ENCODE measurements at places on chromosomes 2 and 18. TPM values are rescaled to one million over a fixed set of nuclear protein-coding genes. Genes with fewer than 3 reads are reported as not detected.

DNA sequence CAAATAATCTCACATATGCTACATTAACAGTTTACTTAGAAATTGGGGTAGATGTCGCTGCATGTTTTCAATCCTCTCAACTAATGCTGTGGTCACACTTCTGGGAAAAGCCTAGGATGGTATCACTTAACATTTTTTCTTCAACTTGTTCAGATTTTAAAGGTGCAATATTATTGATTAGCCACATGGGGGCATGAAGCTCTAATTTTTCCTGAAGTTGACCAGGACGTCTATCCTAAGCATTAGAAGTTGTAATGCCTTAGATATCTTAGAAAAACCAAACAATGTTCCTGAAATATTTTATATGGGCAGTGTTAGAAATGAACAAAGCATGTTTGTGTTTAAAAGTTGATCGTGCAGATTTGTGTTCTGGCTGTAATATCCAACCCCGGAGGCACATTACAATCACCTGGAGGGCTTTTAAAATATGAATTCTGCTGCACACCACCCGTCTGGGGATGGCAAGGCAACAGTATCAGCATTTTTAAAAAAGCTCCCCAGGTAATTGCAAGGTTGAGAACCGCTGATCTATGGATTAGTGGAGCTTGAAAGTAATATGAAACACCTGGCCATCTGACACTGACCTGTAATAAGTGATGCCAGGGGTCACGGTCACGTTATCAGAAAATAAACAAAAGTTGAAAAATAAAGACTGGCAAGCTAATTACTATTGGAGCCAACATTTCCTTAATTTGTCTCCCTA, 100.5 kb upstream of the LMAN1 start:
- no peak for DNase-seq

DNA sequence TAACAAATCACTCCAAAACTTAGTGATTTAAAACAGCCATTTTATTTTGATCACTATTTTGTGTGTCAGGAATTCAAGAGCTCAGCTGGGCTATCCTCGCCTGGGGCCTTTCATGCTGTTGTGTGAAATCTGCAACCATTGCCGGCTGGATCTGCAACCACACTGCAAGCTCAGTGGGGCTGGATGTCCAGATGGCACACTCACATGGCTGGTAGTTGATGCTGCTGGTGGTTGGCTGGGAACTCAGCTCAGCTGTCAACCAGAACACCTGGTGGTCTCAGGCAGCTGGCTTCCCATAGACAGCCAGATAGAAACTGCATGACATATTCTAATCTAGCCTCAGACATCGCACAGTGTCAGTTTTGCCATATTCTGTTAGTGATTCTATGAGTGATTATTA, 30.6 kb upstream of the AP1S3 start:
- DNase-seq, result no peak

GRCh38 chr2:160458718-160459453, 34.7 kb downstream of the RBMS1 start:
- no peak for DNase-seq

- DNase-seq, result no peak
These were observed 152.4 kb upstream of the KCTD1 start for GRCh38 chr18:26700728-26701127.

DNA sequence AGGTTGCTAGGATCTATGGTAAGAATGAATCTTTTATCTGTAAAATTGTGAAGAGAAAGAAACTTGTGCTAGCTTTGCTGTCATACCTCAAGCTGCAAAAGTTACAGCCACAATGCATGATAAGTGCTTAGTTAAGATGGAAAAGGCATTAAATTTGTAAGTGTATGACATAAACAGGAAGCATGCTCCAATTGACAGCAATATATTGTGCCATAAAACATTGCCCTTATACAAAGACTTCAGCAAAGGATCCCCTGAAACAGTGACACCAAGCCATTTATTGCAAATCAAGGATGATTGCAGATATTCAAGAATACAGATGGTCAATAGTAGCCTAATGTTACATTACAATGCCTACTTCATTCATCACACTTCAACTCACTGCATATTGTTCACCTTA, 283.1 kb downstream of the CPS1 start:
- no peak for DNase-seq

GRCh38 chr2:242038166-242038927, 168.8 kb downstream of the RTP5 start:
- DNase-seq, result no peak

- no peak for DNase-seq
These were observed 238.2 kb downstream of the MREG start for GRCh38 chr2:215775106-215775505.

GRCh38 chr18:57084331-57085271, 62.3 kb upstream of the BOD1L2 start:
- DNase-seq, result no peak

DNA sequence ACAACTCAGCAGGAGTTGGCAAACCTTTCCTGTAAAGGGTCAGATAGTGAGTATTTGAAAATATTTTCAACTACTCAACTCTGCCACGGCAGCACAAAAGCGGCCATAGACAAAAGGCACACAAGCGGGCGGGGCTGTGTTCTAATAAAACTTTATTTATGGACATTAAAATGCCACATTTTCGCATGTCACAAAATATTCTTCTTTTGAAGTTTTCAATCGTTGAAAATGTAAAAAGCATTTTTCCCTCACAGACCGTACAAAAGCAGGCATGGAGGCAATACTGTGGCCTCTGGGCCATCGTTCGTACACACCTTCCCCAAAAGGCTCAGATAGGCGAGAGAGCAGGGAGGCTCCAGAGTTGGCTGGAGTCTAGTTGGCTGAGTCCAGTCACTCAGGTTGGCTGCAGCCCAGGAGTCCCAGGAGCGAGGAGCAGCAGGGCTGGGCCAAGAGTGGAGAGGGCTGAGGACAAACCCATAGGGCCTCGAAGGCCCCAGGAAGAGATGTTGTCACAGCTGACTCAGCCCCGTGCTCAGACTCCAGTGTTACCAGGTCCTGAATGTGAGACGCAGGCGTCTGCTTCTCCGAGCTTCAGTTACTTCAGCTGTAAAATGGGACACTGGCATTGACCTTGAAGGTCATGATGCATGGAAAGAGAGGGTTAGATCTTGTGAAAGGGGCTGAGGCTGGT, 42.5 kb downstream of the SDC1 start:
- DNase-seq, result no peak

- no peak for DNase-seq
These were observed 196.9 kb downstream of the MYCN start for GRCh38 chr2:16137080-16137755.

DNA sequence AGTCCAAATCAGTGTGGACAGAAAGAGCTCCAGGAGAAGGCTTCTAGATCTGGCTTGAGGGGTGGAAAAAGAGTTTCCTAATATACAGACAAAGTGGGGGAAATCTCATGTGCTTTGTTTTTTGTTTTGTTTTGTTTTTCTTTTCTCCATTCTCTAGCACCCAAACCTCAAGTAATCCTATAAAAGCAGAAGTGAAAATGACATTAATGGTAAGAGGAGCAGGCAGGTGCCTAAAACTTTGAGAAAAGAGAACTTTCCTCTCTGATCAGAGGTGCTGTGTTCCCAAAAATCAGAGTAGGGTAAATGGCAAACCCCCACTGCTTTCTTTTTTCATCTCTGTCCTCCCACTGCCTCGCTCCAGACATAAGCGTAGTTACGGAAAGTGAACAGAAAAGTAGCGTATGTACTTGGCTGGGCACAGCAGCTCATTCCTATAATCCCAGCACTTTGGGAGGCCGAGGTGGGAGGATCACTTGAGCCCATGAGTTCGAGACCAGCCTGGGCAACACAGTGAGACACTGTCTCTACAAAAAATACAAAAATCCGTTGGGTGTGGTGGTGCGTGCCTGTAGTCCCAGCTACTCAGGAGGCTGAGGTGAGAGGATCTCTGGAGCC, 77.8 kb downstream of the FAM161A start:
- DNase-seq, result no peak

GRCh38 chr2:210195101-210195852, 24.1 kb upstream of the KANSL1L start:
- DNase-seq, result no peak

DNA sequence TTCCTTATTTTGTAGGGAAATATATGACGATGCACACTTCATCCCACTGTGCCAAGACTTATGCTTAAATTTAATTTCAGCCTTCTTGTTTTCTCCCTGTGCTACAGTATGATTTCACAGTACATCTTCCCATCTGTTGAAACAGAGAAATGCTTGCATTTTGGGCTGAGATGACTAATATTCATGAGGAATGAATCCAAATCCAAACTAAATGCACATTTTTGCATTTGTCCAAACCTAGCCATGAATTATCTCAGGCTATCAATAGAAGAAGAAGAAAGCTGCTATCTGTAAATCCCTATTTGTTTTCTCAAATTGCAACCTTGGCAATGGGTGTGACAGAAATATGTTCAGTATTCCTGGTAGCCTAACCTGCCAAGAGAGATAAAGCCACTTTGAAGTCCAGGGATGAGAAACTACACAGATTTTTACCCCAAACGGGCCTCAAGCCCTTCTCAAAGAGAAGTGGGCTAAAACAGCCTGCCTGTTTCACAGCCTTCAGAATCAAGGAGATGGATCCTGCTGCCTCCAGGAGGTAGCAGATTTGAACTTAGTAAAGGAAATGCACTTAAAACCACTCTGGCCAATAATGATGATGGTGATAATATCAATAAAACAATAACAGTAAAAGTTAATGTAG, 306.9 kb upstream of the NT5C1B start:
- no peak for DNase-seq

DNA sequence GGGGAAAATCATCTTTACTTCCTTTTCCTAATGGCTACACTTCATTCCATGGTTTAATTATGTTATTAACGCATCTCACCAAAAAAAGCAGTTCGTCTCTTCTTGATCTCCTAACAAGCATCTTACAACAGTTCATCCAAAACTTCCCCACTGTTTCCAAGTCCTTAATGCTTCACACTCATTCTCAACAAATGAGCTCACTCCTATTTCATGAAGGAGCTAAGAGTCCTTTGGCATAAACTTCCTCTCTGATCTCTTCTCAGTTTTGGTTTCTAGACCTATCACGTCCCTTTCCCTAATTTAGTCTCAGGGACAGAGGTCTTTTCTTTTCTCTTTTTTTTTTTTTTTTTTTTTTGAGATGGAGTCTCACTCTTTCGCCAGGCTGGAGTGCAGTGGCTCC, 205.9 kb upstream of the SLC39A10 start:
- DNase-seq, result no peak

DNA sequence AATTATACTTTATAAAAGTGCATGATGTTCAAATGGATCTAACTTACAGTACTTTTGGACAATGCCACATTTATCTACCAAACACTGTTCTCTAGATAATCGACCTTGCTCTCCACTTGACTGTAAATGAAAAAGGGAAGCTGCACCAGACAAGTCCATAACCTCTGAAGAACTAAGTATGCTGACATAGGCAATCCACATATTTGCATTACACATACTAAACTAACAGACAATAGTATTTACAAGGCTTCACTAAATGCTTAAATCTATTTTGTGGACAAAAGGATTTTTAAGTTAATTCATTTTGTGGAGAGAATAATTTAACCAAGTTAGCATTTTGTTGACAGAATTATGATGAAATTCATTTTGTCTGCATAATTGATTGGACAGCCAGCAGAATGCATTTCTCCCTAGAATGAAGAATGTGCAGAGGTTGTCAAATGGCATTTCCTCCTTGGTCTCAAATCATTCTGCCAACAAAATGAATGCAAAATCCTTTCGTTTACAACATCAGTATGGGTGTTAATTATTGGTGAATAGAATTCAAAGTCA, 520.9 kb downstream of the CPS1 start:
- no peak for DNase-seq

DNA sequence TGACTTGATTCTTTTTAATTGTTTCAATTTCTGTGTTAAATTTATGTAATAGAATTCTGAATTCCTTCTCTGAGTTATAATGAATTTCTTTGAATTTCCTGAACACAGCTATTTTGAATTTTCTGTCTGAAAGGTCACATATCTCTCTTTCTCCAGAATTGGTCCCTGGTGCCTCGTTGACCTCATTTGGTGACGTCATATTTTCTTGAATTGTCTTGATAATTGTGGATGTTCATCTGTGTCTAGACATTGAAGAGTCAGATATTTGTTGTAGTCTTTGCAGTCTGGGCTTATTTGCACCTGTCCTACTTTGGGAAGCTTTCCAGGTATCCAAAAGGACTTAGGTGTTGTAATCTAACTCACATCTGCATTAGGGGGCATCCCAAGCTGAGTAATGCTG, 111.4 kb upstream of the LRRTM4 start:
- DNase-seq, result no peak

- DNase-seq, result no peak
These were observed 20.8 kb upstream of the ATIC start for GRCh38 chr2:215290980-215291599.

DNA sequence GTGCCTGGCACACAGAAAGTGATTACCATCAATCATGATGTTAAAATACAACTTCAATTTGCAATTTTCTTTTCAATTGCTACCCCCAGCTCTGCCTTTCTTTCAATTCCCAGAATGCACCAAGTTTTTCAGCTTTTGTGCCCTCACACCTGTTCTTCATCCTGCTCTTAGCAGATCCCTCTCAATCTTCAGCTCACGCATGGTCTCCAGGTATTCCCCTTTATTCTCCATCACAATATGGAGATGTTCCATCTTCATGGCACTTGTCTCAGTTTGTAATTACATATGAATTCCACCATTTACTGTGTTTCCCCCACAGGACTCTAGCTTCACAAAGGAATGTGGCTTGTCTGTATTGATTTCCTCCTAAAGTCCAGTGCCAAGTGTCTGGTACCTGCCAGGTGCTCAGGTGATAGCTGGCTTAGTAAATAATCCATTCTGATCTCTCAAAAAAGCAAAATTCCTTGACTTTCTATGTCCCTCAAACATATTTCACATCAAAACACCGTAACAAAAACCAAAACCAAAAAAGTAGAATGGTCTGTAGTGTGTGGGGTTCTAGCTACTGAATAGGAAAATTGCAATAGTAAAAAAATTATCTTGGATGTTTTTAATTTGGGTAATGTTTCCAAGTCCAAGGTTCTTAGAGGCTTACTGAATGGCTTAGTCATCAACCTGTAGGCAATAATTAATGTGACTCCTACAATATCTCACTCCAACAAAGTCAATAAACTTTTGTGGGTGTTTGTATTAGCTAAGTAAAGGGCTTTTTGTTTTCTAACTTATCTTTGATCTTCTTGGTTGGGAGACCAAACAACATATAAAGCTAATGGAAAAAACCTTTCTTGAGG, 2.9 kb upstream of the INSIG2 start:
- DNase-seq, result no peak

DNA sequence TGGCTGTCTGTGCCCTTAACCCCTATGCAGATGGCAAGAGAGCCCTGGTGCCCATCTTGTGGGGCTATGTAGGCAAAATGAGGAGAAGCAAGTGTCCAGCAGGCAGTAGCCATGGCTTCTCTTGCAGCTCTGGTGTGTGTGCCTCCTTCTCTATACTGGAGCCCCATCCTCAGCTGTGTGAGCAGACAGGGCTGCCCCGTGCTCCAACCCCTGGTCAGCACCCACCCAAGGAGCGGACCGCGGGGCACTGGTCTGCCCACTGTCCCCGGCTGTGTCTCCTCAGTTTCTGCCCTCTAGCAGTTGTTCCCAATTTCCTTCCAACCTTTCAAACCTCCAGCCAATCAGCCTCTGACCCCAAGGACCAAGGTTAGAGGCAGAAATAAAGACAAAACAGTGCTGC, 134.9 kb upstream of the GLI2 start:
- no peak for DNase-seq

IL1R2 gene
- total RNA-seq, result 62.4 TPM

C2orf72 gene
- total RNA-seq, result 5.7 TPM

POTEI gene
- not detected for total RNA-seq

RAD51AP2 gene
- 0.23 TPM for total RNA-seq

EMILIN1 gene
- total RNA-seq, result 9.4 TPM

CBLN2 gene
- 0.45 TPM for total RNA-seq

EFR3B gene
- 0.42 TPM for total RNA-seq

SERPINB4 gene
- not detected for total RNA-seq

TUBA4B gene
- not detected for total RNA-seq

TM4SF20 gene
- not detected for total RNA-seq

EVA1A gene
- total RNA-seq, result 10.3 TPM

Measured in lower leg skin (tissue), 4 donors.